ENCODE measurements at places on chromosomes 7 and 10. TPM values are rescaled to one million over a fixed set of nuclear protein-coding genes. Genes with fewer than 3 reads are reported as not detected.

Gene SLC26A3
- total RNA-seq, result not detected

Gene PRSS37
- not detected for total RNA-seq

Gene AGR3
- not detected for total RNA-seq

Gene SLC18A3
- not detected for total RNA-seq

Gene METTL27
- 3.6 TPM for total RNA-seq

Gene NUDT13
- 10.5 TPM for total RNA-seq

Gene VWA2
- total RNA-seq, result 0.84 TPM

Gene PTF1A
- 0.90 TPM for total RNA-seq

Gene TAC1
- 62.8 TPM for total RNA-seq

Gene IFRD1
- total RNA-seq, result 85.2 TPM

Gene PRPS1L1
- not detected for total RNA-seq

Gene LDB3
- 7.3 TPM for total RNA-seq

Gene TUBAL3
- total RNA-seq, result not detected

Gene VAX1
- not detected for total RNA-seq

Gene TMEM139
- total RNA-seq, result 12.0 TPM

Gene NKX6-2
- 0.20 TPM for total RNA-seq

Gene TLX1
- not detected for total RNA-seq

Gene POLR3A
- total RNA-seq, result 12.3 TPM

Gene LMTK2
- 11.7 TPM for total RNA-seq

Gene WDR11
- 61.8 TPM for total RNA-seq

Gene HYAL4
- total RNA-seq, result not detected

Gene CD36
- 164 TPM for total RNA-seq

Gene TBATA
- not detected for total RNA-seq

All from tibial nerve (tissue), 4 donors.